ENCODE measurements at places on chromosomes 13 and 19.
A peak's percentile ranks its signal among the peaks of the same experiment; 100 is the strongest.

GRCh38 chr13:77349365-77349764, 22.5 kb upstream of the MYCBP2 start:
- DNase-seq = no peak

- no peak for DNase-seq
These were observed 202.3 kb upstream of the KLHL1 start for GRCh38 chr13:70310396-70311119.

DNA sequence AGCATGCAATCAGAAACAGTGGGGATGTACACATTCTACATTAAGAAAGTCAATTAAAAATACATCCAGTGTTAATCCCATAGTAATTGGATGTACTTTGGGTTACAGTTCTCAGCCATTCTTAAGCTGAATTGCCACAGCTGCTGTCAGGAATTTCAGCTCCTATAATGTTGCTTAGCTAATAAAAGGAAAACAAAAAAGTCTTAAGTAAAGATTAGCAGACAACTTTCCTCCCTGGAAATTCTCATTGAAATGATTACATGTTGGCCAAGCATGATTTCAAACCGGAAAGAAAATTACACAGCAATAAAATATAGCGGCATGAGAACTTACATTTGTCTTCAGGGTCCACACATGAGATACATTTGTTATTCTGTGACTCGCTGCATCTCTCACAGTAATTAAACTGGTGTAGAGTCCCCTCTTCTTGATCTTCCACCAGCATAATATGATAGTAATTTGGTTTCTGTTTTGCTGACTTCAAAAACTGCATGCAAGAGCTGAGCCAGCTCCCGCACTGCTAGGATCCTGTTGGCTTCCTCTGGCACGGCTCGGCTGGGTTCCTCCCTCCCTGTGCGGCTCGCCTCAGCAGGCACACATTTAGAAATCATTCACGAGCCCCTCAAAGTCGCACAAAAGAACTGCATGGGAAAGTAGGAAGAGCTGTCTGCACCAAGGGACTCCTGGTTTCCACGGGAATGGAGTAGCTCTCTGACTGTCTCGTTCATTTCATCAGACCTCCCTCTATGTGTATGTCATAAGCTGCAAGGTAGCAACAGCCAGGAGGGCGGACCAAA, at the start of gene HTR2A:
HTR2A (minus strand) TSS at position 713 of the 797 bp plus-strand sequence. CDS start 1,147 bp downstream, outside the sequence.
- no peak for DNase-seq

- DNase-seq = no peak
These were observed 6.8 kb upstream of the MRPS31 start for GRCh38 chr13:40777809-40778175.

DNA sequence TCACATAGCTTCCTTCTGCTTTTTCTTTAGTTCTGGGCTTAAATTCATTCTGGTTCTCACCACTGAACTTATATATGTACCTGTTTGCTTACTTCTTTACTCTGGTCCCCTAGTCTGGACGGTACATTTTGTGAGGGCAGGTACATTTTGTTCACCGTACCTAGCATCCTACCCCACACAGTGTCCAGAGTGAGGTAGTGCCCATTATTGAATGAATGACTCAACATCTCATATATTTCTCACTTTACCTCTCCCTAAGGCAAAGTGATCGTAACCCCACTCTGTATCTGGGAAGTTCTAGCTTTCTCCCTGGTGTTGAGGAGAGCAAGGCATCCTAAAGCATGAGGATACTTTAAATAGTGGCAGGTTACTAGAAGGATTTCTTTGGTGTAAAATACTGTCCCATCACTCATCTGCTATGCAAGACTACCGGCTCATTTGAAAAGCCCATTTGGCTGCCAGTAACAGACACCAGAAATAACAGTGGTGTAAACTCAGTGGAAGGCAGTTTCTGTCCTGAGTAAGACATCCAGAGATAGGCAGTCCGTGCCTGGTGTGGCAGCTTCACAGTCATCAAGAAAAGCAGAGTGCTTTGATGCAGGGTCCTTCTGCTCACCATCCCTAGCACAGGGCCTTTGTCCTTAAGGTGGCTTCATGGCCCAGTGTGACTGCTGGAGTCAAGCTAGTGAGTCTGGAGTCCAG, 111.8 kb downstream of the SIPA1L3 start:
- DNase-seq = no peak

DNA sequence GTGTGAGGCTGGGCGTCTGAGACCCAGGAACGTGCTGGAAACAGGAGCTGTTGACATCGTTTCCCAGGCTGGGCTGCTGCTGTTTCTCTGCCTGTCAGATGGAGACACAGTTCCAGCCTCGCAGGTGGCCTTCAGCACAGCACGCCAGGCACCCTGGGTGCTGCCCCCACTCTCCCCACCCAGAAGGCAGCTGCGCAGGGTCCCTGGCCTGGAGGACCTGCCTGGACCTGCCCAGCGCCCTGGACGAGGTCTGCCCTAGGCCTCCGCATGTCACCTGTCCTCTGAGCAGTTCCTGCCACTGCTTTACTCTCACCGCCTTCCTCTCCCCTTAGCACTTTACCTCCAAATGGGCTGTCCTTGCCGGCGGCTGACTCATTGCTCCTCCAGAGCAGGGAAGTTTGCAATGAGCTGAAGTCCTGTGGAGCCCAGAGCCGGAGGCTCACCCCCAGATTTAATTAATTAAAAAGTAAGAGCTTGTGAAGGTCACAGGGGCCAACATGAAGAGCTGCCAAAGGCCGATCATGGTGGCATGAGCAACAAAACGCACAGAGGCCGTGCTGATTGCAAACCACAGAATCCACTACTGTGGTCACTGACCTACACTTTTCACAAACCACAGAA, 32.2 kb downstream of the C13orf46 start:
- no peak for DNase-seq

DNA sequence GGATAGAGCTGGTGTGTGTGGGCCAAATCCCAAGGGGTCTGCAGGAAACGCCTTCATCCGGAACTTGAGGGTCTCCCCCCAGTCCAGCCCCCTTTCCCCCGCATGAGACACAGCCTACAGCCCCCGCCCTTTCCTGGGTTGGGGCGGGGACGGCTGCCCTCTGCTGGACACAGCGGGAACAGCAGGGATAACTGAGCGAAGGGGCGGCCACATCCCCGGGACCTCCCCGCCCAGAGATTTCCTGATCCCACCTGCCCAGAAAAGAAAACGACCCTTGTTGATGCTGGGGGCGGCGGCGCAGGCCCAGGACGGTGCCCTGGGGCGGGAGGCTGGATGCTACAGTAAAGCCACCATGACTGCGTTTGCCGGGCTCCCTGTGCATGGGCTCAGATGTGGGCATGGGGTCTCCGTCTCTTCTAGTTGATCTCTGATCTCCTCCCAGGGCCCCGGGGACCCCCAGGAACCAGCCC, 14.2 kb downstream of the ONECUT3 start:
- DNase-seq = peak; percentile 59

DNA sequence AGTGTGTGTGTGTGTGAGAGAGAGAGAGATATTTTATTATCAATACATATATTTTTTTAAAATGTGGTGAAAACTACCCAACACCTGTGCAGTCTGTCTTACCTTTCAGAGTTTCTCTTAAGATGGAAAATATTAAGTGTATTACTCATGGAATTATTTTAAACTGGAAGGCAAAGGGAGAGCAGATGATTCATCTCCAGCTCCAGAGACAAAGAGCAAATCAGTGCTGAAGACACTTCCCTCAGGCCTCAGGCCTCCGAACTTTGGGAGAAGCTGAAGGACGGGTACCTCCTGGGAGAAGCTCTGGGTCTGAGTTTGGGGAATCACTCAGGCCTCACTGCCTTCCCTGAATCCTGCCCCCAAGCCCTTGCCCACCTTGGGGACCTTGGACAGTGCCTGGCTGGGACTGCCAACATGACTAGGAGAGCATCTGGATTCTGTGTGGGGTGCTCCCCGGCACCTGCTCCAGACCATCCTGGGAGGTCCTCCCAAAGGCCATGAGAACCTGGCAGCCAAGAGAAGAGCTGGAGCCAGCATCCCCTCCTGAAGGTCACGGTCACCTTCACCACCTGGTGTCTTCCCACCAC, 170.4 kb upstream of the UBL3 start:
- DNase-seq = no peak

DNA sequence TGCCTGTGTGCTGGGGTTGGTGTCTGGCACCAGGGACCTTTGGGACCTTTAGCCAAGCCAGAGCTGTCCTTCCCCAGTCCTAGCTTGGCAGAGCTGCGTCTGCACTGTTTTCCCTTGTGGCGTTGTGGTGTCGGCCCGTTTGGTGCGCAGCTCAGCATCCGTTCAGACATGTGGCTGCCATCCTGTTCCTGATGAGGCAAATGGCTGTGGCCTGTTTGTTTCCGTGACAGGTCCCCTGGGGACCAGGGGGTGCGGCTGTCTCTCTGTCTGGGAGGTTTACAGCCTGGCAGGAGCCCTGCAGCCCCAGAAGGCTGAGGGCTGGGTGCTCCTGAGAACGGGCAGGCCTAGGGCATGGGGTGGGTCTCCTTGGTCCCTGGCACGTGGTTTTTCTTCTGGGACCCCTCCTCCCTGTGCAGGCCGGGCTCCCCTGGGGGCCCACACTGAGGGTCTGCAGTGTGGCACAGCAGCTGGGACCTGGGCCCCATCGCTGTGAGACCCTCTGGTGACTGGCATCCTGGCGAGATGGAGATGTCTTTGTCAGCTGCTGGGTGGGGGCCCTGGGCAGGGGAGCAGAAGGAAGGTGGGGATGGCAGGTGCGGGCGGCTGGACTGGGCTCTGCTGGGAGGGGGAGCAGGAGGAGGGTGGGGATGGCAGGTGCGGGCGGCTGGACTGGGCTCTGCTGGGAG, 4.0 kb downstream of the SPPL2B start:
- peak; percentile 27 for DNase-seq

GRCh38 chr13:52810011-52810410, 38.4 kb downstream of the PCDH8 start:
- DNase-seq = no peak

- DNase-seq = no peak
These were observed 56.8 kb downstream of the THSD1 start for GRCh38 chr13:52348983-52349780.

DNA sequence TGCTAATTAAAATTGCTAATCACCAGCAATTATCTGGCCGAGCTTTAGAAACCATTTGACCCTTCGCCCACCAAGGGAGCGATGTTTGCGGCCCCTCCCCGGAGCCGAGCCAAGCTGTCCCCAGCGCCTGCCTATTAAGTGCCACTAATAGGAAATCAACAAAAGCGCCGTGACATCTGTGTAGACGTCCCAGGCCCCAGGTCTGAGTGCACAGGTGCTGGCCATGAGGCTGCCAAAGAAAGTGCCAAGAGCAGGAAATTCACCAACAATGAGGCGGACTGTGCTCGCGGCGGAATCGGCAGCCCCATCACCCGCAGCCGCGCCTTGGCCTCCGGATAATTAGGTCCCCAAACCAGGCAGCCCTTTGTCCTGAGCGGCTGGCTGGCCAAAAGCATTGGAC, 44.5 kb upstream of the SPACA7 start:
- no peak for DNase-seq

- no peak for DNase-seq
These were observed 364.5 kb downstream of the GPC5 start for GRCh38 chr13:91762957-91763356.

DNA sequence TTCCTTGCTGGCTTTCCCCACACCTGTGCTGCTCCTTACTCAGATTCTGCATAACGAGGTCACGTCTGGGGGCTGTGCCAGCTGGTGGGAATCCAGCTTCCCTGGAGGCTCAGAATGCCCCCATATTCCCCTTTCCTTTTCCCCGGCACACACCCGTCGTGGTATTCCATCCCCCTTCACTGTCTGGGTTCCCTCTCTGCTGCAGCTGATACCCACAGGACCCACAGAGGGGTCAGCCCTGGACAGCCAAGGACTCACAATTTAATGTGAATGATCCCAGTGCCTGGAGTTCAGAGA, 4.2 kb upstream of the MYH14 start:
- no peak for DNase-seq

GRCh38 chr13:20410726-20411125, 114.9 kb downstream of the CRYL1 start:
- DNase-seq = no peak

DNA sequence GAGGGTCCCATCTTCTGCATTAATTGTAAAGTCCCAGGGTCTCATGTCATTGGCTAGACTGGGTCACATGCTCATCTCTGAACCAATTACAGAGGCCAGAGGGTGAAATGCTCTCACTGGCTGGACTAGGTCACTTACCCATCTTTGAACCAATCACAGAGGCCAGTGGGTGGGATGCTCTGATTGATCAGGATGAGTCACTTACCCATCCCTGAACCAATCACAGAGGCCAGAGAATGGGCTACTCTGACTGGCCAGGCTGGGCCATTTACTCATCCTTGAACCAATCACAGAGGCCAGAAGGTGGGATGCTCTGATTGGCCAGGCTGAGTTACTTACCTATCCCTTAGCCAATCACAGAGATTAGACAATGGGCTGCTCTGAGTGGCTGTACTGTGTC, 5.3 kb downstream of the MISP start:
- no peak for DNase-seq
